ENCODE measurements at places on chromosomes 1 and 21. TPM values are rescaled to one million over a fixed set of nuclear protein-coding genes. Genes with fewer than 3 reads are reported as not detected.

- DNase-seq = no peak
Observed at GRCh38 chr1:53112271-53112774, 30.1 kb downstream of the SLC1A7 start.

The BGLAP gene
- total RNA-seq = 1.5 TPM

The CFAP126 gene
- not detected for total RNA-seq

- no peak for DNase-seq
Observed at GRCh38 chr1:9883585-9884449, 26.3 kb downstream of the CTNNBIP1 start.

- no peak for DNase-seq
Observed at GRCh38 chr1:3954170-3955169, 54.4 kb upstream of the C1orf174 start.

DNA sequence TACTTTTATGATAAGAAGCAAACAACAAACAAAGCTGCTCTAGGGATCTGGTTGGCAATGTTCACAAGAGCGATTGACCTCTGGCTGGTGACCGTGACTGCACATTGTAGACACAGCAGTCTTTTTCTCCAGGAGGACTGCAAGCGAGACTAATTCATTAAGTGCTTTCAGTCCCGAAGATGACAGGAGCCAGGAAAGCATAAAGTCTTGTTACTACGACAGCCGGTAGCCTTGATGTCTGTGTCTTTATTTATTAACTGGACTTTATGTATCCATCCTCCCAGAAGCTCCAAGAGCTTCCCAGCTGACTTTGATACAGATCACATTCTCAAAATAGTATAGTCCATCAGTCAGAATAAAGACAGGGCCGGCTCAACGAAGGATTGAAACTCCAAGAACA, 18.2 kb downstream of the FAM163A start:
- DNase-seq = no peak

GRCh38 chr1:188089015-188089414, 1260.3 kb downstream of the PLA2G4A start:
- no peak for DNase-seq

DNA sequence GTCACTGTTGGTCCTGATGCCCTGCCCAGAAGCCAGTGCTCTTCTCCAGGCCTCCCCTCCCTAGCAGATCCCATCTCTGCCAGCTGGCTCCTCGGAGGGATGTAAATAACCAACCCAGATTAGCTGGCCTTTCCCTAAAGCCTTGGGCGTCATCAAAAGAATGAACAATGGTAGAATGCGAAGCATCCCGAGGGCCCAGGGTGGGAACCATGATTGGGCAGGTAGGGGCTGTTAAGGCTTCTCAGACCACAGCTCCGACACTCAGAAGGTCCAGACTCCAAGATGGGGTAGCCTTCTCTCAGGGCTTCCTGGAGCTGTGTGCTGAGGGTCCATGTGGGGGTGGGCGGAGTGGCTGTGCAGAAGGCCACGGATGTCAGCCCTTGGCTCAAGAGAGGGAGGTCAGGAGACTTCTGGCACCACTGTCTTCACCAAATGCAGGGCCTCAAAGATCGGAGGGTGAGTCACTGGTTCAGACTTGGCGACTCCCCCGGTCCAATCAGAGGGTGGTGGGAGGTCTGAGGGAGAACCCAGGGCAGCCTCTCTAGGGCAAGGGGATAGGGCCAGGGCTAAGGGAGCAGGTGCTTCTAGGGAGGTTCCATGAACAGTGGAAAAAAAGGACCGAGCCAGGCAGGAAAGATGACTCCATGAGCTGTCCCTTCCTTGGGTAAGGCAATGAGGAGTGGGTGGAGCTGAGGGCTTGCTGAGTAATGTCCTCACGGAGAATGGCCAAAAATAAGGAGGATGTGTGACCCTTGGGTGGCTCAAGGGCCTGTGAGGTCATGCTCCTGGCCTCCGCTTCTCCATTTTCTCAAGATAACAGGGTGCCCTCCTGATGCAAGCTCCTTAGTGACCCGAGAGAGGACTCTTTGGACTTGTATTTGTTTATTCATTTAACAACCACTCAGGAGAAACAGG, 58.4 kb upstream of the EPS8L3 start:
- DNase-seq = no peak

- DNase-seq = no peak
Observed at GRCh38 chr1:62849031-62849430, 65.1 kb downstream of the ATG4C start.

The PINK1 gene
- total RNA-seq = 6.6 TPM

DNA sequence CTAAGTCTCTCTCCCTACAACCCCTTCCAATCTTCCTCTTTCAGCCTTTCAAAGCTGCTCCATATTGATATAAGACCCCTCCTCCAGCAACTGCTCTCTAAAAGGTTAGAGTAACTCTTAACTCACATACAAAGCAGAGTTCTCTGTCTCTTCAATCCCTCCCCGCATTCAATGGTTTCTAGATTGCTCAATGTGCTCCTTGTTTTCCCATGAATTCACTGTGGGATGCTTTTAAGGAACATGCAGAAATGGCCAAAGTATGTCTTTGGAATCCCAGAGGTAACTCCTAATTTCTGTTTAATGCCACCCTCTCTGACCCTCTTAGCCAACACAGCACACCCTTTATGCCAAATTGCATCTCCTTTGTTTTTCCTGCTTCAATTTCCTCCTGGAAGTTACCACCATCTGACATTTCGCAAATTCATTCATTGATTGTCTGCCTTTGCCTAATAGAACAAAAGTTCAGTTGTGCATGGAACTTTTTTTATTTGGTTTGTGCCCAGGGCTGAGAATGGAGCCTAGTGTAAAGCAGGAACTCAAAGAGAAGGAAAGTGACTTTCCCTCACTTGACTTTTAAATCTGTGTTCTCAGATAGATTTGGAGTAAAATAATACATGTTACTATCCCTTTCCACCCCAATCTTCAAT, 172.7 kb upstream of the C8B start:
- no peak for DNase-seq

DNA sequence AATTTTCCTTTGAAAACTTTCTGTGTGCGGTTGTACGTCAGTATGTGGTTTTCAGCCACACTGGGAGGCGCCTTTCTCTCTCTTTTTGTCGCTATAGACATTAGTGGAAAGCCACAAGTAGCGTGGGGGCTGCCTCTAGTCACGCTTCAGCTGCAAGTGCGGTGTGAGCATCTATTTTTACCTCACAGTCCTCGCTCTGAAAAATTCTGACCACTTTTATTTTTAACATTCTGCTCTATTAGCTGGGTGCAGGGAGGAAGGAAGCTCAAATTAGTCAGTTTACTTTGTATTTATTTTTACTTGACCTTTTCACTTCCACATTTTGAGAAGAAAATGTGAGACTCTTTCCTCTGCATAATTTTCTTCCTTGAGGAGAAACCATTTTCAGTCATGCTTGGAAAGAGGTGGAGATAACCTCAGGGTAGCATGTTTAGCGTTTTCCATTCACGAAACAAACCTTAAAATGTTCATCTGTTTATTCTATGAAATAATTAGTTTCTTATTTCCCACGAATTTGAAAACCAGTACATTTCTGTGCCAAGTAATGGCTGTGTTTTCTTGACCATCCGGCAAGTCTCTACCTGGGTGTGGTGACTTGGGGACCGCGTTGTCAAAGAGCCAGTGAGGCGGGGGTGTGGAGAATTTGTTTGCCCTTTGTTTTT, 35.6 kb downstream of the ADARB1 start:
- DNase-seq = peak; percentile 47

DNA sequence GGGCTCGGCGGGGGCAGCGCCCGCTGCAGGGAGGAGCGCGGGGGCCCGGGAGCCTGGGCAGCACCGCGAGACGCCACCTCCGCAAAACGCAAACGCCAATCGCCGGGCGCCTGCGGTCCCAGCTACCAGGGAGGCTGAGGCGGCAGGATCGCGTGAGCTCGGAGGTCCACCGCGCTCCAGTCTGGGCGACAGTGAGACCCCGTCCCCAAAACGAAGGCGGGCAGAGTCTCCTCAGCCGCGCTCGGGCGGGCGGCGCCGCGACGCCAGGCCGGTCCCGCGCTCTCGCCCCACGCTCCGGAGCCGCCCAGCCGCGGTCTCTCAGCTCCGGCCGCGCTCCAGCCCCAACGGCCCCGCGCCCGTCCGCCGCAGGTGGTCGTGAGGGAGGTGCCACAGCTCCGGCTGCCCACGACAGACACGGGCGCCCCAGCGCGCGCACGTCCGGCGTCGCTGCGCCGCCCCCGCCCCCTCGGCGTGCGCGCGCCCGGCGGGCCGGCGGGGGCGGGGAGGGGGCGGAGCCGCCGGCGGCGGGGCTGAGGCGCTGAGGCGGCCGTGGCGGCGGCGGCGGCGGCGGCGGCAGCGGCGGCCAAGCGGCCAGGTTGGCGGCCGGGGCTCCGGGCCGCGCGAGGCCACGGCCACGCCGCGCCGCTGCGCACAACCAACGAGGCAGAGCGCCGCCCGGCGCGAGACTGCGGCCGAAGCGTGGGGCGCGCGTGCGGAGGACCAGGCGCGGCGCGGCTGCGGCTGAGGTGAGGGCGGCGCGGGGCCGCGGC, at the start of gene ADARB1:
TSS of gene ADARB1 (plus strand) at position 533 of the 770 bp plus-strand sequence. CDS start 97,077 bp downstream, outside the sequence.
- peak; percentile 65 for DNase-seq
